ENCODE measurements at places on chromosomes 7 and 10. TPM values are rescaled to one million over a fixed set of nuclear protein-coding genes. Genes with fewer than 3 reads are reported as not detected.

- no peak for DNase-seq
Observed at GRCh38 chr7:7701527-7701926, 16.9 kb downstream of the RPA3 start.

DNA sequence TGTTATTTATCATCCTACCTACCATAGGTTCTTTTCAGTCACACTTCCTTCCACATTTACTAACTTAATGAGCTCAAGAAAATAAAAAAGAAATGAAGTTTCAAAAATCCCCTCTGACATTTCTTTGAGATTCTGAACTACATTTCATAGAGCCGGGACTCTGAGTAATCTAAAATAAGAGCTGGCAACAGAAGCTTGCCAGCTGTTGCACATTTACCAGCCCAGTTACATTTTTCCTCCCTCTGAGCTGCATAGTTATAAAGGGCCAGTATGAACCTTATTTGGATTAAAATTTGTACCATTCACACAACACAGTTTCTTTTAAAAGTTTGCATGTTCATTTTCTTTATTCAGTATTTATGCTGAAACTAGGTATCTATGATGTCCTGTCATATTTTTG, 119.5 kb upstream of the CAV2 start:
- no peak for DNase-seq

DNA sequence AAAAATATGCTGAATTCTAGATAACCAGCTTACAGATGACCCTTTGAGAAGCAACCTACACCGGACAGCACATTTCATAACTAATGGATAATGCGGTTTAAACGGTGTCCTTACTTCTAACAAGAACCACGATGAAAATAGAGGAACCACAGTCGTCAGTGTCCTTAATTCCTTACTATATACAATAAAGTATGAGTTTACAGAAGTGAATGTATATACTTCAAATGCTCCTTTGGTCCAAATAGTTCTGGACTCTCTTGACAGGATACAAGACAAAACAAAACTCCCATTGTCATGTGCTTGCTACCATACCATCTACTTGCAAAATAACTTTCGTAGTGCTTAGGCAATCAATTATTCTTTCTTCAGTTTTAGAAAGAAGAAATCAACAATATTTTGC, 2.4 kb downstream of the NAMPT start:
- no peak for DNase-seq

LZTS2 gene
- total RNA-seq = 17.3 TPM

TMEM176B gene
- not detected for total RNA-seq

DNA sequence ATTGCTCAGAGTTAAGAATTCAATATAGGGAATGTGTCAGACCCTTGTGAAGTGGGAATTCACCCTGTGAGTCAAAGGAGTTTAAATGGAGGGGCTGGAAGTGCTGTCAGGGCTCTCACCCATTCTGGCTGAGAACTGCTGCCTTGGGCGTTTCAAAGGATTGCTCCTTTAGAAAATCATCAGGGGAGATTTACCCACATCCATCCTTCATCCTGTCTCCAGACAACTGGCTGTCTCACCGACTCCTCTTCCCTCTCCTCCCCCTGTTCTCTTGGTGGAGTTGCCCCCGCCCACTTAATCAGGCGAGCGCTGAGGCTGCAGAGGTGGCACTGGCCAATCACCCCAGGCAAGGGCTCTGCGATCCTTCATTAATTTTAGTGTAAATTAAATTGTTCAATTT, 554.8 kb downstream of the CALN1 start:
- no peak for DNase-seq

NEUROD6 gene
- not detected for total RNA-seq

- DNase-seq = no peak
Observed at GRCh38 chr10:25182636-25183035, 7.8 kb downstream of the GPR158 start.

GRCh38 chr7:142279601-142280000, 21.7 kb upstream of the PRSS58 start:
- no peak for DNase-seq

ZNF853 gene
- total RNA-seq = 0.18 TPM

Measured in activated CD4-positive, alpha-beta memory T cell treated with anti-CD3 and anti-CD28 coated beads, Interleukin-2, amount 10 ng/mL, durations not matched to agents 7 days and 5 days (primary cell).